ENCODE measurements at places on chromosomes 5 and 9. TPM values are rescaled to one million over a fixed set of nuclear protein-coding genes. Genes with fewer than 3 reads are reported as not detected.

- no peak for DNase-seq
These were observed 65.7 kb upstream of the ADCY2 start for GRCh38 chr5:7330256-7330655.

Gene KIF3A
- 8.4 TPM for total RNA-seq

- no peak for DNase-seq
These were observed 235.3 kb downstream of the PRDM9 start for GRCh38 chr5:23742701-23743100.

DNA sequence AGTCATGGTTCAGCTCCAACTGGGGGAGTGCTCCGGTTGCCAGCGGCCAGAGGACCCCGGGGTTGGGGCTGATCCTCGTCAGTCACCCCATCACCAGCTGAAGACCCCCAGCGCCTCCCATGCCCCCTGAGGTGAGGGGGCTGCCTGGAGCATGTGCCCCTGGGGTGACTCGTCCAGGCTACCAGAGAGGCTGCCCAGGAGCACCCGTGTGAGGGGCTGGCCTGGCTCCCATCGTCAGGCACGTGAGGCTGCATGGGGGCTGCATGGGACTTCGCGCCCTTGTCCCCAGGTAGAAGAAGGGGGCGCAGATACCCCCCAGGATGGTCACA, 46.4 kb upstream of the EGFL7 start:
- DNase-seq = no peak

Gene PCDHGA2
- 20.4 TPM for total RNA-seq

- DNase-seq = no peak
These were observed 521 bp upstream of the PTGS1 start for GRCh38 chr9:122370303-122370702.

DNA sequence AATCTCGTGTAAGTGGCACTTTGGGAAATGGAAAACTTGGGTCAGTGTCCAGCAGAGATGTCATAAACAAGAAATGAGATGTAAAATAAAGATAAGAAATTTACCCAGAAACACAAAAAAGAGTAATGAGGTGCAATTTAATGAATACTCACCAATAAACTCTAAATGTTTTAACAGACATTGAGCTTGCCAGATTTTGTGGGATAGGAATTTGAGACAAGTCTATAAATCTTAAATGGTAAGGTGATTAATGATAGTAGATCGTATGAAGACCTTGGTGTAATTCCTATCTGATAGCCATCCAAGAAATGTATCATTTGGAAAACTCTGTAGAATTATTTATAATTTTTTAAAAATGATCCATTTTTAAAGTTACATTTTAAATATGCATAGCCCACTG, 682.4 kb downstream of the MAT2B start:
- DNase-seq = no peak

- DNase-seq = no peak
These were observed 1.9 kb upstream of the PJA2 start for GRCh38 chr5:109411627-109412026.

Gene SNCB
- total RNA-seq = not detected

Gene HK3
- total RNA-seq = 21.0 TPM

DNA sequence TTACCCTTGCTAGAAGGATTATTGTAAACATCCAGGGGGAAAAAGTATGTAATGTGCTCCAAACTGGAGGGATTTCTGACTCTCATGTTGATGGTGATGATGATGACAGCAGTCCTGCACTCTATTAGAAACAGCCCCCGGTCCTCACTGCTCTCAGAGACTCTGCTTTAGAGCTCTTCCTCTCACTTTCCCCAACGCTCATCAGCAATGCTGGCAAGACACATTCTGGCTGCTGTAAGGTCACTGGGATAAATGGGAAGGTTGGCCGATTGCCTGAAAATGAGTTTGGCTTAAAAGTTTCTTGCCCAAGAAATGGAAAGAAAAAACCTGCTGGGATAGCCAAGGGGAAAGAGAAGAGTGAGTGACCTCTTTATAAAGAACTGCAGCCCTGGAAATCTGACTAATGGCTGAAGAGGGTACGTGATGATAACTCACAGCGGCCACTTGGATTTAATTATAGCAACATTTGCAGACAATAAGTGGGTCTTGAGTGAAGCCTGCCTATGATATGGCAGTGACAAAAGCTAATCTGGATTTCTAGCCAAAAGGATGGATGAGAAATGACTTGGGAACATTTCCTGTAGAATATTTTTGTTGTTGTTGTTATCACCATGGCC, 235.8 kb downstream of the TMEM38B start:
- peak; percentile 12 for DNase-seq

DNA sequence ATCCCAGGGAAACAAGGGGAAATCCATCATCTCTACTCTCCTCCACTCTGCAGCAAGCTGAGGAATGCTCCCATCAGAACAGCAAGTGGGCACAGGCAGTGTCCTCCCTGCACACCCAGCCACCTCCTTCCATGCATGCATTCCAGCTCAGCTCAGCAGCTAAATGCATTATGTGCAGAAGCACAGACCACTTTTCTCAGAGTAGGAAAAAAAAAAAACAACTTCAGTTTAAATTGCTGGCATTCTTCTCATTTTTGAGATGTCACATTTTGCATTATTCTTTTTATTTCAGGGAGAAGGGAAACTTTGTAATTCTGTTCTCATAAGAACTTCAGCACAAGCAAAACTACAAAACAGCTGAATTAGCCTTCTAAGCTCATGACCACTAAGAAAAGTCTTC, 312.2 kb downstream of the SEMA5A start:
- DNase-seq = no peak

DNA sequence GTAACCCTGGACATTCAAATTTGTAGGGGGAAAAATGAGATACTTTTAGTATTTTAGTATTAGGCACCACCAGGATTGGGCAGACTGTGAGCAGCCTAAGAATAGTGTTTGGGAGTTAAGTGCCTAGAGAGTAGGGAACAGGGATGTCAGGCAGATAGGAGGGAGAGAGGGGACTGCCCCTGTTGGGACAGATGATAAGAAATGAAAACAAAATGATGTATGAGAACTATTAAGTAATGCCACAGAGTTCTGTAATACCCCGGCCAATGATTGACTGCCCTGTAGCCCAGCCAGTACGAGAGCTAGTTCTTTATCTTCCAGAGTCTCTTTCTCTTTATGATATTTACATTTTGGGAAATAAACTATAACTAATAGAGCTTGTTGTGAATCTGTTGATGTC, 24.4 kb downstream of the ARHGAP26 start:
- DNase-seq = no peak

- no peak for DNase-seq
These were observed 15.4 kb upstream of the ALDOB start for GRCh38 chr9:101450931-101451330.

Gene POU5F2
- total RNA-seq = 4.7 TPM

DNA sequence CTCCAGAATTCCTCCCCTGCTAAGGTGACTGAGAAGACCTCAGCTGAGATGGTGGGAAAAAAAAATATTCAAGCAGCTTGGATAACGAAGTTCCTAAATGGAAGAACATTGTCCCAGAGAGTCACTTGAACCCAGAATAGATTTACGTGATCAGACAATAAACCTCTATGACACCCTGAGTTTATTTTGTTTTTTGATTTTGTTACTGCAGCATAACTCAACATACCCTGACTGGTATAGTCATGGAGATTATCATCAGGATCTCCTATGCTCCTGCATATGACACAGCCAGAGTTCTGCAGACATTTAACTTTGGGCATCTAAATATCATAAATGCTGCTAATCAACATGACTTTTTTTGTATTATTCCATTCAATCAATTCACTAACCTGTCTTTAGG, 282.9 kb downstream of the RASEF start:
- DNase-seq = no peak

Gene GMCL2
- not detected for total RNA-seq

DNA sequence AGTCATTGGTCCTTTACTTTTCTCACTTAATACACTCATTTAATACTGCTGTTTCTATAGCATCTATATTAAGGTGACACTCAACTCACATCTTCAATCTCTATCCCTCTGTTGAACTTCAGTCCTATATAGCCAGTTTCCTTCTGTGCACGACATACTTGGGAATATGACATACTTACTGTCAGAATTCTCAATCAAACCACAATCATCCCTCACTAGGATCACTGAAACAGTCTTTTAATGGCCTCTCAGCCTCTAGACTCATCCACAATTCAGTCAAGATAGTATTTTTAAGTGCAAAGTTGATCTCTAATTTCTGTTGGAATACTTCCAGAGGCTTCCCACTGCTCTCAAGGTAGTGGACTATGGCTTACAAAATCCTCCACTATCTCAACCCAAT, 251.0 kb upstream of the MEF2C start:
- DNase-seq = no peak

- no peak for DNase-seq
These were observed 26.8 kb downstream of the GRIA1 start for GRCh38 chr5:153517241-153517611.

Gene EPB41L4A
- 10.6 TPM for total RNA-seq

DNA sequence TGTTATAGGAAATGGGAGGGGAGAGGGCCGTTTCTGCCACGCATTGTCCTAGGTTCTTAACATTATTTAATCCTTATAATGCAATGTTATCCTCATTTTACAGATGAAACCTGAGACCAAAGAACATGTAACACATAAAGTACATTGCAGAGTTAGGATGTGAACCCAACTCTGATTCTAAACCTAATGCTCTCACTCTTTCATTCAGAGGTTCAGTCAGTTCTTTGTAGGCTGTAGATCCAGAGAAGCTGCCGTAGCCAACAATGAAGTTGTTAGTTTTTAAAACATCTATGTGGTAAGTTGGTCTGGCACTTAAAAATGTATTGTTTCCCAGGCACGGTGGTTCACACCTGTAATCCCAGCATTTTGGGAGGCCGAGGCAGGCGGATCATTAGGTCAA, 10.5 kb upstream of the PSMD5 start:
- DNase-seq = no peak

GRCh38 chr5:8848997-8849594, 696.8 kb downstream of the SEMA5A start:
- DNase-seq = no peak
